ENCODE measurements at places on chromosomes 1 and 21.

- DNase-seq, result no peak
Observed at GRCh38 chr1:115746021-115746690, 22.4 kb downstream of the CASQ2 start.

DNA sequence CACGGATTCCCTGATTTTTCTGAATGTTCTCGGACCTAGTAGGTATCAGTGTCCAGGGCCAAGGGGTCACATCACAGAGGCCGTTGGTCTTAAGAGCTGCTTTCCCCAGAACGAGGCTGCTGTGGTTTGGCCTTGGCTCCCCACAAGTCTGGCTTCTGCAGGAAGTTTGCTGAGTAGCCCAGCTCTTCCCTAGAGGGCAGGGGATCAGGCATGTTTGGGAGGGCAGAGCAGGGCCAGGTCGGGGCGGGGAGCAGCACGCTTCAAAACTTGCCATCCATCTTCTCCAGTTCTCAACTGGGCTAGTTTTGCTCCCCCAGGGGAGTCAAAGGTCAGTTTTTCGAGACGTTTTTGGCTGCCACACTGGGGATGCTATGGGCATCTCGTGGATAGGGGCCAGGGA lies 37.0 kb downstream of the MAN1C1 start:
- DNase-seq, result no peak

DNA sequence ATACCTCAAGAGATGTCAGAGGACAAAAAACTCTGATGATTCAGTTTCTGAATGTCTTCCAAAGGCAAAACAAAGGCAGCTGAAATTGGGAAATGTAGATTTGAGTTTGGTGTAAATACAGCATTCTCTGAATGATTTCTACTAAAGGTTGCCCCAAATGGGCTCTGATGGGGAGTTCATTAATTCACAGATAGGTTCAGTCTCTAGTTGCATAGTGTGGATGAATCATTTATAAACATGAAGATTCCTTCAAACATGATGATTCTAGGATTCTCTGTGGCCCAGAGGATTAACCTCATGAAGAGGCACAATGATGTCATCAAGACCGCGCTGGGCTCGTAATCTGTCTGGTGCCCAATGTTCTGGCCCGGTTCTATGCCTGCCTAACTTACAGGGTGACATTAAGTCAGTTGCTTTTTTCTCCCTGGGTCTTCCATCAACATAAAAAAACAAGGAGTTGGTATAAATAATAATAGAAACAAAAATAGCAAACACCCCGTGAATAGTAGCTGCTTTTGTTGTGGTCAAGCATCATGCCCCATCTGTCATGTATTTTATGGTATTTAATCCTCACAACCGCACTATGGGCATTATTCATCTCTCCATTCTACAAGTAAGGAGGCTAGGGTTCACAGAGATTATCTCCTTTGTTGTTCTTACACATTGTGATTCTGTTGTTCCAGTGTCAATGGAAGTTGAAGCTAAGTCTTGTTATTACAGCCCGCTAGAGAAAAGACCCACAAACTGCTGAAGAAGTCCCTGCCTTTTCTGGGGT lies 509.6 kb upstream of the USP24 start:
- no peak for DNase-seq

DNA sequence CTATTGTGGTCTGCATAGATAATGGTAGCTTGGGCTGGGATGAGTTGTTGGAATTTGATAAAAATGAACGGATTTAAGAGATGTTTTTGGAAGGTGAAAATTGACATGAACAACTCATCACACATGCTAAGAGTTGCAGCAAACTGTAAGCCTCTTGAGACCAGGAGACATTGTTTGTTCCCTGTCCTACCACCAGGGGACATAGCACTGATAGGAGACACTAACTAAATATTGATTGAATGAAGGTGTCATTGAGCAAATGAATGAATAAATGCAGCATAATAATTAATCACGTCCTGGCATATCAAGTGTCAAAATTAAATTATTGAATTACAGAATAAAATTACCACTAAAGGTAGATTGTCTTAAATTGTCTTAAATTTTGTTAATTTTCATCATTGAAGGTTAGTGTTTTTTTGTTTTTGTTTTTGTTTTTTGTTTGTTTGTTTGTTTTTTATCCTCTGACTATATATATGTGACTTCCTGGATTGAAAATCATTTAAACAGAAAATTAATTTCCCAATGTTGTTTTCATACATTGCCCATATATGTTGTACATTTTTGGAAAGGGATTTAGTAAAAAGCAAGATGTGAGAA lies 285.3 kb upstream of the C1orf105 start:
- DNase-seq, result no peak

- no peak for DNase-seq
Observed at GRCh38 chr1:14280909-14281308, 317.6 kb upstream of the KAZN start.

GRCh38 chr1:37633040-37633937 lies 1.4 kb downstream of the RSPO1 start:
- DNase-seq, result no peak

GRCh38 chr1:84853741-84854721 lies 39.0 kb downstream of the LPAR3 start:
- no peak for DNase-seq

- DNase-seq, result no peak
Observed at GRCh38 chr1:115977499-115978258, 1.4 kb downstream of the SLC22A15 start.

GRCh38 chr1:151036356-151036755 lies at the start of gene BNIPL:
TSS of gene BNIPL (plus strand) at chr1:151036586. CDS start at chr1:151036726, 140 bp downstream.
- DNase-seq, result no peak

DNA sequence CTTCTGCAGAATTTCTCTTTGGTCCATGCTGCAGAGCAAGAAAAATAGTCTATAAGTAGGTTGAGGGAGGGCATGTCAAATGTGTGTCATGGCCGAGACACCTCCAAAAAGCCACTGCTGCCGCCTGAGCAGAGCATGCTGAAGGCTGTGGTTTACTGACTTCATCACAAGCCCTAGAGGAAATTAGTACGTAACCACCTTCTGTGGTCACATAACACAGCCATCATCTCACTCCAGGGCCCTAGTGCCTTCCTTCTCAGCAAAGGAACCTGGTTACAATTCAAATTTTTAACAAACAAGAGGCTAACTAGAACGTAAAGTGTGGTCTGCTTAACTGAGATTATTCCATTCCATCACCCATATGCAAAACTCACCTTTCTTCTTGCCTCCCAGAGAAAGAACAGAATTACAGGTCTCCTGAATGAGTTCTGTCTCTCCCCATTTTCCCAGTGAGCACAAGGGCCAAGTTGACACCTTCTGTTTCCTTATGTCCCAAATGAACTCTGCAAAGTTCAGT lies at the start of gene PTPN22:
PTPN22 (minus strand) TSS at position 116 of the 517 bp plus-strand sequence.
- peak; percentile 75 for DNase-seq

- DNase-seq, result no peak
Observed at GRCh38 chr1:119004129-119004527, 16.0 kb upstream of the TBX15 start.

DNA sequence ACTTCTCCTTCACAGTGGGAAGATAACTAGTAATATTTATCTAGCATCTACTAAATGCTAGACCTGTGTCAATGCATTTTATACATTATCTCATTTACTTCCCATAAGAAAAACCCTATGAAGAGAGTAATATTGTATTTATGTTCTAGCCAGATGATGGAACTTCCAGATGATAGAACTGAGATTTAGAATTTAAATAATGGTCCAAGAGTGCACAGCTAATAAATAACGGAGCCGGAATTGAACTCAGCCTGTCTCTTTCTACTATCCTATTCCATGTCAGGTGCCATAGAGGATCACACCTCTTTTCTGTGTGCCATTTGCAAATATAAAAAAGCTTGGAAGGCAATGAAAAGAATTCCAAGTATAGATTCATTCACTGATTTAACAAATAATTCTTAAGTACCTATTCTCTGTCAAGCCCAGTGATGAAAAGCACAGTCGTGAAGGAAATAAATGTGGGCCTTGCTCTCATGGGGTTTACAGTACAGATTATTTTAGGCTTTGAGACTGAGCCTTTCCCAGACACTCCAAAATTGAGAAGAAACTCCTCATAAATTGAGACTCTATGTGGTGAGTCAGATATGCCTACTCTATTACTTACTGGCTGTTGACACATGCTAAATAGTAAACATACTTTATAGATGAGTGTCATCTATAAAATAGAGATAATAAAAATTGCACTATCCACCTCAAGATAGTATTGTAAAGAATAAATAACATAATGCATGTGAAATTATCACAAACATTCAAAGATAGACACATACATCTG lies 378.0 kb upstream of the PRMT6 start:
- no peak for DNase-seq

- DNase-seq, result no peak
Observed at GRCh38 chr1:91697416-91697815, 188.5 kb downstream of the TGFBR3 start.

DNA sequence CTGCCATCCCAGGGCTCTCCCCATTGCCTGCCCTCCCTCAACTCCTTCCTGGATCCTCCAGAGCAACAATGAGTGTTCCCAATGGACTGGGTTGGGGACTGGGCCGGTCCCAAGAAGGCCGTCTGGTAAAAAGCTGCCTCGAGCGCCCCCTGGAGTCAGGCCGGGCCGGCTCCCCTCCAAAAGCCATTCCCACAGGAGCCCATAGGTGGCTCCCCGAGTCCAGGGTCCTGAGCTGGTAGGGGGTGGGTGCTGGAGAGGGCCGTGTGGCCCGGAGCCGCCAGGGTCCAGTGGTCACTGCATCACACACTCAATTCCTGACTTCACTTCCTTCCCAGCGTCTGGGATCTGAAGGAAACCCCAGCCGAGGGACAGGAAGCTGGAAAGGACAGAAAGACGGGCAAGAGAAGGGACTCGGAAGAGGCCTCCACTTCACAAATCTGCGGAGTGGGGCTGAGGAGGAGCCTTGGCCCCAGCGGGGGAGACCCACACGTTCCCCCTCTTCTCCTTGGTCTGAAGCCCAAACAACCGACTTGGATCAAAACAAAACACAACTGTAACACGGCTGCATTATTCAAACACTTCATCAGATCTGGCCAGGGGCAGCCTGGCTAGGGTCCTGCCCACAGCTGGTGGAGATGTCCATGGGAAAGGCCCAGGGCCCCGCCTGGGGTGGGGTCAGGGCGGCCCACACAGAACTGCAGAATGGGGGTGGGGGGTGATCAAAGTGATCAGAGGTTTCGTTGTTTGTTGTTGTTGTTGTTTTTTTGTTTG lies 10.9 kb upstream of the ALDH4A1 start:
- peak; percentile 75 for DNase-seq

DNA sequence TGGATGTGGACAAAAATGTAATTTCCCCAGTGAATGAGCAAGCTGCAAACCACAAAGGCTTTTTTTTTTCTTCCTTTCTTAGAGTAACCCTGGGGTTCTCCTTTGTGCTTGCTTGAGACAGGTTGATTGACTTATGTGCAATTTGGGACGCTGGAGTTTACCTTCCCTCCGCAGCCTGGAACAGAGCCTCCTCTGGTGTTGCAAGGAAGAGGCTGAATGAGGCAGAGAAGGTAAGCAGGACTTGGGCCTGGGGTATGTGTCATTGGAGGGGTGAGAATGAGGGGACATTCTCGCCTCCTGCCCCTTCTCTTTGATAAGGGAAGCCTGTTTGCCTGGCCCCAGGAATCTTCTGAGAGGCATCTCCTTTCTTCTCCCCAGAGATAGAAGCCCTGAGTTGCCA lies 49.8 kb downstream of the NFASC start:
- no peak for DNase-seq

- DNase-seq, result no peak
Observed at GRCh38 chr1:211951856-211952255, 83.5 kb downstream of the INTS7 start.

DNA sequence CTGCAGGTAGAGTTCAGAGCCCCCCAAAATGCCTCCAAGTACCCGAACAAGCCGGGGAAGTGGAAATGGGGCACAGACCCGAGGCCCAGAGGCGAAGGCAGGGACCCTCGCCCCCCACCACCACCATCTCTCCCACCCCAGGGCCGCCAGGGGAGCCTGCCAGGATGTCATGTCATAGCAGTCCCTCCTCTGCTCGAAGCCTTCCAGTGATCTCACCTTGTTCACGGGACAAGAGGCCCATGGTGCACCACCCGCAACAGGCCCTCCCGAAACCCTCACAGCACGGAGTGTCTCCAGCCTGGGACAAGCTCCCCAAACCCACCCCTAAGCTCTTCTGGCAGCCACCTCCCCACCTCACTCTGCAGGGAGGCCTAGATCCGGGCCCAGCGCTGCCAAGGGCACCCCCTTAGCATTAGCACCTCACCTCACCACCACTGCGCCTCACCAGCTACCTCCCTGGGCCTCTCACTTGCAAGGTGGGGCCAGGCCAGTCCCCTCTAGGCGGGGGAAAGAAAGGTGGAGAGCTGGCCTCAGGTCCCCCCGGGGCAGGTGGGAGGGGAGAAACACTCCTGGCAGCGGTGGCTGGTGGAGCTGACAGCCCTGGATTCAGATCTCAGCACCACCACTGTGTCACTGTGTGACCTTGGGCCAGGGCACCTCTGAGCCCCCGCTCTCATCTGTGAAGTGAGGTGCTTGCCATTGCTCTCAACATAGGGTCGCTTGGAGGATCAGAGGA lies 13.3 kb downstream of the CHD5 start:
- no peak for DNase-seq

- DNase-seq, result peak; percentile 12
Observed at GRCh38 chr1:39230261-39231190, 26.0 kb downstream of the MACF1 start.

- DNase-seq, result no peak
Observed at GRCh38 chr1:201503397-201504176, 3.3 kb downstream of the CSRP1 start.

GRCh38 chr1:171204296-171204695 lies 19.2 kb downstream of the FMO2 start:
- no peak for DNase-seq

GRCh38 chr1:65615859-65616258 lies 176.8 kb upstream of the PDE4B start:
- DNase-seq, result no peak

- DNase-seq, result no peak
Observed at GRCh38 chr1:59432531-59433439, 135.9 kb downstream of the FGGY start.

DNA sequence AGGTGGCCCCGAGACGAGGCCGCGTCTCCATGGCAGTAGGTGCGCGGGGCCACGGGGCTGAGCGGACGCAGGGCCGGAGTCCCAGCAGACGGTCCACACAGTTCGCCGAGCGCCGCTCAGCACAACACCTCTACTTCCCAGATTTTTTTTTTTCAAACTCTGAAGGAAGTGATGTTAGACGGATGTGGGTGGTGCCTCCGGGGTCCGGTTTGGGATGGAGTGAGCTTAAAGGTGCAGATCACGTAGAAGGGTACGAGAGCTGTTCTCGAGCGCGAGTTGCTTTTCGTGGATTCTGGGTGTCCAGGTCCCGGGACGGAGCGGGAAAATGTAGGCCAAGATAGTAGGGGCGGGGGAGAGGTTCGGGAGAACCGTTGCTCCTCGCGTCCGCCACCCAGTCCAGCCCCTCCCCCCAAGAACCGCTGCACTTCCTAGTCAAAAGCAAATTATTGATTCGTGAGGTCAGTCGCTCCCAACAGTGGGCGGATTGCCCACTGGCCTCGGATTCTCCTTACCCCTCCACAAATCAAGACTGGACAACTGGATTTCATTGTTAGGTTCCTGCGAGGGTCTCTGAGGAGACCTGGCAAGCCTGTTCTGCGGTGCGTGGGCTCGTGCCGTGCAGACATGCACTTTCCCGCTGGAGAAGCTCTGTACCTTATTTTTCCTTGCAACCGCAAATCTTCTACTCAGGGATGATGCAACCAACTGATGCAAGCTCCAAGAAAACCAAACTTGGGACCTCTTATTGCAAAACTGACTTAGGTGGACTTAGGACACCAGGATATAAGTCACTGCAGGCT lies at the start of gene TXNDC12:
TXNDC12 (minus strand) TSS at position 126 of the 800 bp plus-strand sequence; CDS start at position 31, 95 bp downstream.
- peak; percentile 27 for DNase-seq
